ENCODE measurements at places on chromosomes 11 and 22.

GRCh38 chr11:130611791-130612251, 163.4 kb downstream of the ADAMTS15 start:
- no peak for DNase-seq

DNA sequence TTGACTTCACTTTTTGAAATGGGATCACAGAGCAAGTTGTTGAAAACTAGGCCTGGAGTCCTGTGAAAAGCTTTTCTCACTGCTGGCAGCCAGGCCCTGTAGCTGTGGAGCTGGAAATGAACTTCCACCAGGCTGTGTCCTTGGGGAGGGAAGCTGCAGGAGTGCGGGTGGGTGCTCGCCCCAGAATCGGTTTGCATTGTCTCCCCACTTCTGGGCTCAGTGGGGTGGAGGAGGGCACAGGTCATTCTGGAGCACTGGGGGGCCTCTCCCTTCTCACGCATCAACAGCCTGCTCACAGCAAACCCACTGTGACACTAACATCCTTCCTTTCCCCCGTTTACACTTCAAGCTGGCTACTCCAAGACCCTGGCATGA, 15.2 kb downstream of the GLB1L2 start:
- DNase-seq: no peak

- no peak for DNase-seq
These were observed 6.7 kb downstream of the CARD18 start for GRCh38 chr11:105132716-105133511.

DNA sequence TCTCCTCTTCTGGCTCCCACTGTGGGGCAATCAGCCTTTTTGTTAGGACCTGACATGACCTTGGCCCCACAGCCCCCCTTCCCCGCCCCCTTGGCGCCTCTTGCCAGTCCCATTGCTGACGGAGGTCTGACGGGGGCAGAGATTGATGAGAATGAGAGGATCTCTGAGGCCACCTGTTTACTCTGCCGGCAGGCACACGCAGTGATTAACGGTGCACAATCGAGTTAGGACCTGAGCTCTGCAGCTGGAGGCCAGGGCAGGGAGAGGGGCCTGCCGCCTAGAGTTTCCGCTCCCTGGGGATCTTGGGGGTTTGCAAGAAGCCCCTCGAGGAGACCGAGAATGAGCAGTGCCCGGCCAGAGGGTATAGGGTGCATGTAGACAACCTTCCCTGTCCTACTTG, 6.8 kb upstream of the CHRM1 start:
- DNase-seq: no peak

DNA sequence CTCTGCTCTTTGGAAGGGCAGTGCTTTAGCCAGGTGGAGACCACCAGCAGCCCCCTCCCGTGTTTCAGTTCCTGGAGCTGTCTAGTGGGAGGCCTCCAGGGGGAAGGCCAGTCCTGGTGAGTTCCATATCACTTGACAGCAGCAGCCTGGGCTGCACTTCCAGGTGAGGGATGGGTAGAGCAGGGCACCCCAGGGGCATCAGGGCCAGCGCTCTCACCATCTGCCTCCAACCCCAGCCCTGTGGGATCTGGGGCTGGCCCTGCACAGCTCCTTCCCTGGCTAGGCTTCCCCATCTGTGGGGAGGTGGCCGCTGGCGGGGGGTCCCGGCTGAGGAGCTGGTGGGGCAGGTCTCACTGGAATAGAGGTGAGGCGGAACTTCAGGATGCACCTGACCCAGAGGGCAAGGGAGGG, 60.5 kb downstream of the MORC2 start:
- no peak for DNase-seq

GRCh38 chr22:47996446-47996857, 1234.0 kb downstream of the TBC1D22A start:
- DNase-seq: peak; percentile 37

DNA sequence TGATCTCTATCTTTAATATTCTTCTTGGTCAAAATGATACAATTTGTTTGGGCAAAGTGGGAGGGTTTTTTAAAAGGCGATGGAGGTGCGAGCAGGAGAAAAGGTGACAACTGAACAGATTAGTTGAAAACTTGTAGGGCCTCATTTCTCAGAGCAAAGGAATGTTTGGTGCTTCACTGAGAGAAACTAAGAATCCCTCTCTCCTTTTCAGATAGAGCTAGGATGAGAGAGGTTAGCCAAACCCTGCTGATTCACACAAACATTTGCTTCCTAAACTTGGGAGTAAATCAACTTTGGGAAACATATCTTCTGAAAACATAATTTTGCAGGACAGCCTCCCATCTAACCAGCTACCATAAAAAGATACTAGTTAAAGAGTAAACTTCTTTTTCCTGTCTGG, 57.0 kb downstream of the PHF21A start:
- DNase-seq: no peak

DNA sequence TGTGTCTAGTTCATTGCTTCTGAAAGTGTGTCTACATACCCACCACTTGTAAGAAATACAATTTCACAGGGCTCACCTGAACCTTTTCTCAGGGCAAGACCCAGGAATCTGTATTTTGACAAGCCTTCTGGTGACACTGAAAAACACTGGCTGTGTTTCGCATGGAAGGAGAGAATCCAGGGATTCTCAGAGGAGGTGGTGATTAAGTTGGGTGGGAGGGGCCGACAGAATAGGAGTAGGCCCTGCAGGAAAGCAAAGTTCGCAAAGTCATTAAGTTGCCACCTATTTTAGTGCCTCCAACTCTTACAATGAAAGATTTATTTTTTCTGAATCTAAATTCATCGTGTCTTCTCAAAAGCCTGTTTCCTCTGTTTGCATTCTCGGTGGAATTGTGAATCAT, 186.8 kb downstream of the FAT3 start:
- DNase-seq: no peak

DNA sequence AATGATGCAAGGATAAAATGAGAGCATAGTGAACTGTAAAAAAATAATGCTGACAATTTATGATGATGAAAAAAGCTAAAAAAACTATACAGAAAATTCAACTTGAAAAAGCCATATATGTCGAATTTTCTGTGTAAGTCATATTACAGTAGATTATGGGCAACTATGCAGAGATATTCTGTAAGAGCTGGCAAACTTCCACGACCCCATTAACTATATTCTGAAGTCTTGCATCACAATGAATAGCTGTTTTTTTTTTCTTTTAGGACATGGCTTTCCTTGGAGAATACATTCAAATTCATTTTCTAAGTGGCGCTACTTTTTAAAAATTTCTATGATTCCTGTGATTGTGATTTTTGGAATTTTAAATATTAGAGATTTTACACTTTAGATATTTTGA, 18.4 kb downstream of the PSMD13 start:
- DNase-seq: no peak

DNA sequence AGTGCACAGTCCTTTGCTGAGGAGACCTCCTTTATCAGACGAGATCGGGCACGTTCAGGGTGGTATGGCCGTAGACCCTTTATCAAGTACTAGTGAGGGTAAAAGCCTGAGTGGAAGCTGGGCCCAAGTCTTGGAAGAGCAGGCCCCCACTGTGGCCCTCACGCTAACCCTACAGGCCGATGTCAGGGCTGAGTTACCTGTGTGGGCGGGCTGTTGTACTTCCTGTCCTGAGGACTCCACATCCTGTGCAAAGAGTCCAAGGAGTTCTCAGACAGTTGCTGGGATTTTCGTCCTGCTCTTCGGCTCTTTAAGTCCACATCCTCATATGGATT, 34.9 kb downstream of the RPL27A start:
- DNase-seq: no peak

DNA sequence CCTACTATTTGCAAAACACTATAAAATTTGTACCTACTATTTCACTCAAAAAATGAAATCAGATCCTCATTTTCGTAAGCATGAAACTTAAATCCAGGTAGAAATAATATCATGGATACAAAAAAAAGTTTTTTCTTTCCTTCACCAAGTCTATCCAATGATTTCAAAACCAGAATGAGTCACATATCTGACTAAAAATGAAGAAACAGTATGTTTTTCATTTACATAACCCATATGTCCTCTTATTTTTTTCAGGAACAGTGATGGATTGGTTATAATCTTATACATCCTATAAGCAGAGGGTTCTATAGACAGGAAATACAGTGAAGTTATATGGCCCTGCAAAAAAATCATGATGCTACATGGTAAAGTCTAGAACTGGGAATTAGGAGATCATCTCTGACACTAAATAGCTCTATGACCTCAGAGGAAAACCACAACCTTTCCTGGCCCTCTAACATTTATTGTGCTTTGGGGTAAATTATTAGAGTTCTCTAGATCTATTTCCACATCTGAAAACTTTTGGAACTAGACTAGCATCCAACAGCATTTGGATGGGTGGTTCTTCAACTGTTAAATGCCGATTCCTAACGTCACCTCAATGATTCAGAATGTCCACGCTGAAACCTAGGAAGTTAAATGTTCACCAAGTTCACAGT, 10.9 kb downstream of the MTMR2 start:
- DNase-seq: no peak

GRCh38 chr11:96543177-96543576, 153.4 kb downstream of the JRKL start:
- no peak for DNase-seq

- DNase-seq: no peak
These were observed 87.7 kb upstream of the HORMAD2 start for GRCh38 chr22:29992341-29993275.

DNA sequence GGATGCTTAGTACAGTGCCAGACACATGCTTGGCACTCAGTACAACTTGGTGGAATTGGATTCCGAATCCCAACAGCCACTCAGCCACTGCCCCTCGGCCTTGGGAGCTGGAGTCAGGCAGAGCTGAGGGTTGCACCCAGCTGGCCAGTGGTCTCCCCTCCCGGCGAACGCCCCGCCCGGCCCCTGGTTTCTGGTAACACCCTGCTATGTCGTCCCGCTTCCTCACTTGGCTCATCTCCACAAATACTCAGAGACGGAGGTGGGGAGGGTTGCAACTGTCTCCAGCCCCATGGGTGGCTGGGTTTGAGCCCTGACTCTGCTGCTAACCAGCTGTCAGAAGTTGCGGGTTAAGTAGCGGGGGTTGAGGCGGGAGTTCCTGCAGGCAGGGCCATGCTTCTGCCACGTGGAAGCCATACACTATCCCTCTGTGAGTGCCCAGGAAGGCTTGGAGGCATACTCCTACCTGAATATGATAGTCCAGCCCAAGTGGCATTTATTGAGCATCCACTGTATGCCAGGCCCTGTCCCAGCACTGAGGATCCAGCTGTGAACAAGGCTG, 67.1 kb downstream of the GRIK4 start:
- no peak for DNase-seq

DNA sequence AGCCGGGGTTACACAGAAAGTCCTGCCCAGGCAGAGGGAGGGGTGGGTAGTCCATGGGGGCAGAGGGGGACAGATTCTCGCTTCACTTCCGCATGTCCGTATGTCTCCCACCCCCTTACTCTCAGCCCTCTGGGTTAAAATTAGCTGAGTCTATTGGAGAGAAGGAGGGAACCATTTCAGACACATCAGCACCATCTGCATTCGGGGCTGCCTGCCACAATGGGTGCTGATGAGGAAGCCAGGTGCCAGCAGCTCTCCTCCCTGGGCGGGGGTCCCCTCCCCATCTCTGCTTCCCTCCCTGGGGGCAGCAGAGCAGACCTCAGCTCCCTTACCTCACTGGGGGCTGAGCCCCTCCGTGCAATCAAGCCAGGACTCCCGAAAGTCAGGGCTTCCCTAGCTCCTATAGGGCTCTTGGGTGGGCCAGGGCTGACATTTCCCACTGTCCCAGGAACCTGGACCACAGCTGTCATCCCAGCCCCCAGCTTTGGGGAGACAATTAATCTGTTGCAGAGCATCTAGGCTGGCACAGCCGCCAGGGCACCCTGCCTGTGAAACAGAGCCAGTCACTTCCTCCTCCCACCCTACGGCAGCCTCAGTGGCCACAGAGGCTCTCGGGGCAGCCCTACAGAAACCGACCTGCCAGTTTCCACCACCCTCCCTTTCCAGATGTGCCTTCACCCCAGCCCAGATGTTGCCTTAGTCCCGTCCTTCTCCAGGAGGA, 67.3 kb downstream of the PDE2A start:
- DNase-seq: no peak

DNA sequence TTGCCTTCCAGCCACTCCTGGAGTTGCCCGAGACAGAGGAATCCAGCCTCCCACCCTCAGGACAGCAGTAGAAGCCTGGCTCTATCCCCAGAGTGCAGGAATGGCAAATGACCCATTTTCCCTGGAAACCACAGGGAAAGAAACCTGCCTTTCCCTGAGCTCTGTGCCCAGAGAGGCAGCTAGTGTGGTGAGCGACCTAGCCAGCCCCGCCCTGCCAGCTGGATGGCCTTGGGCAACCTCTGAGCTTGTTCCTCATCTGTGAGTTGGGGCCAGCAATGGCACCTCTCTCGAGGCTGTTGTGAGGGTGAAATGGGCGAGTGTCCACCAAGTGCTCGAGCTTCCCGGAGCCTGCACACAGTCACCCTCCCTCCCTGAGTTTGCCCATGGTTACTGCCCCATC, 3.7 kb downstream of the OMP start:
- no peak for DNase-seq

DNA sequence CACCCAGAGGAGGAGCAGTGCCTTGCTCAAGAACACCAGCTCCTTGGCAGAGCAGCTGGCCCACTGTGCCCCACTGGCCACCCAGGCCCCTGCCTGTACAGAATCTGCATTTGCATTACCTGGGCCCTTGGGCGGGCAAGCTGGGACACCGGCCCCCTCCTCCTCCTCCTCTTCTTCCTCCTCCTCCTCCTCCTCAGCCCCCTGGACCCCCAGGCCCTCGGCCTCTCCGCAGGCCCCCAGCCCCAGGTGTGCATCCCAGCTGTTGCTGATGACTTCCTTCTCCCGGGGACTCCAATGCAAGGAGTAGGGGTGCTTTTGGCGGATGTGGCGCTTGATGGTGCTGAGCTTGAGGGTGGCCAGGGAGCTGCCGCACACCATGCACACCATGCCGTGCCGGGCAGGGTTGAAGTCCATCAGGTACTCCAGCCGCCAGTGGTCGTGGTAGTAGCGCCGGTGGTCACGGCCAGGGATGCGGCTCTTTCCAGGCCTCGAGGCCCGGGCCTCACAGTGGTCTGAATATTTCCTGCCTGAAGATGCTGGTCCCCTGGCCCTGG, 2.8 kb downstream of the ZFTA start:
- no peak for DNase-seq

GRCh38 chr11:118398791-118399559, 2.4 kb upstream of the ATP5MG start:
- DNase-seq: peak; percentile 82

- no peak for DNase-seq
These were observed 34.5 kb upstream of the ALX4 start for GRCh38 chr11:44344423-44344820.

DNA sequence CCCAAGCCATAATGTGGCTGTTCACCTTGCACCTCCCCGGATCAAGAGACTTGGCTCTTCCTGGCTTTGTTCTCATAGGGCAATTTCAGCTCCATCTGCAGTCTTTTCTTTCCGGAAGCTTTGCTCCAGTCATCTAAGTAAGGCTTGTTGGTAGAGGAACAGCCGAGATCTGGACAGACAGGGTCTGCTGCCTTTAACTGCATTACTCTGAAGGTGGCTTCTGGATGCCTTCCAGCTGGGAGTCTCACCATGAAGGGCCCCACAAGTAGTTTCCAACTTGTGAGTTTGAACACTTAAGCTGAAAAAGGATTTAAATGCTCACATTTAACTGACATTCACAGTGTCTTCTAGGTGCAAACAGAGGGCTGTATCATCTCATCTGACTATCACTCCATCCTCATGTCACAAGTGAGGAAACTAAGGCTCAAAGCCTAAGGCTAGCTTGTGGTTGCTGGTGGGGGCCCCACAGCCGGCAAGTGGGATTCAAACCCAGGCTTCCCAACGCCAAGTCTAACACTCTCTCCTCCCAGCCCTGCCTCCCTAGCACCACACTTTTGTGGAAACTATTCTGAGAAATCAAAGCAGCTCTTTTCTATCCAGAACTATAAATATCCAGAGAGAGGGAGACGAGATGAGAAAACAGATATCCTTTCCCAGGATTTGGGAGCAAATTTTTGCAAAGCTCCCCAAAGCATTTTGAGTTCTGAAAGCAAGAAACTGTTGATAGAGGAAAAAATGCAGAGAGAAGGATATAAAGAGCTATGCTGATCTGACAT, 58.4 kb downstream of the GALNT18 start:
- no peak for DNase-seq

Data from CD4-positive, alpha-beta T cell treated with Interleukin-15 for 1 hour (primary cell).